CD8-positive, alpha-beta memory T cell (primary cell): ENCODE measurements at places on chromosomes 3 and 15. TPM values are rescaled to one million over a fixed set of nuclear protein-coding genes. Genes with fewer than 3 reads are reported as not detected.

GRCh38 chr3:15539066-15539465 is 17.6 kb upstream of the COLQ start:
- H3K4me3 ChIP-seq: no peak overlapping the region
- DNase-seq: no peak
- H3K27ac ChIP-seq: no peak overlapping the region

DNA sequence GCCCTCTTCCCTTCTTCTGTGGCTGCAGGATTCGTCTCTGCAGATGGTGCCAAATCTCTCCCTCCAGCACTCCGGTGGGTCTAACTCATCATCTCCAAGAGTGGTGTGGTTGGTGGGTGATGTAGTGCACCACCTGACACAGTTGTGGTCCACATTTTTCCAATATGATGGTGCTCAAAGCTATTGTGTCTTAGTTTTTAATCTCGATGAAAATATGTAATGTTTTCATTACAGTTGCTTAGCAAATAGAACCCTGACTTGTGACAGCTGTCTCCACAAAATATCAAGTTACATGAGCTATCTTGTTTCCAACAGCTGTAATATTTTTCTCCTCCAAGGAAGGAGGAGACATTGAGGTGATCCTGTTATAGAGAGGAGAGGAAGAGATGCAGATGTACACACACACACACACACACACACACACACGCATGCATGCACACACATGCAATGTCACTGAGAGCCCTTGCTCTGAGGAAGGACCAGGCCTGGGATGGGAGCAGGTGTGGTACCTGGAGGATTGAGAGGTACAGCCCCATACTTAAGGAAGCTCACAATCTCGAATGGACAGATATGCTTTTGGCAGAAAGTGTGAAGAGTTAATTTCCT is 15.7 kb upstream of the ESYT3 start:
- H3K4me1 ChIP-seq: peaks cover 4% of the 10 kb centered on the region
- H3K36me3 ChIP-seq: no peaks in the 10 kb centered on the region
- H3K27me3 ChIP-seq: peaks cover 4% of the 10 kb centered on the region
- no peak overlapping the region for H3K4me3 ChIP-seq
- no peak overlapping the region for H3K27ac ChIP-seq

DNA sequence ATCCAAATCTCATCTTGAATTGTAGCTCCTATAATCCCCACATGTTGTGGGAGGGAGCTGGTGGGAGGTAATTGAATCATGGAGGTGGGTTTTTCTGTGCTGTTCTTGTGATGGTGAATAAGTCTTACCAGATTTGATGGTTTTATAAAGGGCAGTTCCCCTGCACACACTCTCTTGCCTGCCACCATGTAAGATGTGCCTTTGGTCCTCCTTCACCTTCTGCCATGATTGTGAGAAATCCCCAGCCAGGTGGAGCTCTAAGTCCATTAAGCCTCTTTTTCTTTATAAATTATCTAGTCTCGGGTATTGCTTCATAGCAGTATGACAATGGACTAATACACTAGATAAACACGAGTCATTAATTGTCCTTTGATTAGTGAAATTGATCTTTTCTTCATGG is 214.5 kb upstream of the CFAP20DC start:
- DNase-seq: no peak
- H3K4me3 ChIP-seq: no peak overlapping the region
- H3K27ac ChIP-seq: no peak overlapping the region

- no peaks in the 10 kb centered on the region for H3K36me3 ChIP-seq
- peak within 1 kb of the TSS; percentile 75 for H3K4me3 ChIP-seq
- peak within 1 kb of the TSS; percentile 94 for H3K27ac ChIP-seq
- peaks cover 30% of the 10 kb centered on the region for H3K4me1 ChIP-seq
- peaks cover 5% of the 10 kb centered on the region for H3K27me3 ChIP-seq
Measured at GRCh38 chr3:138187296-138188012, at the start of gene ARMC8. ARMC8 (plus strand) TSS chr3:138187301; CDS start chr3:138187555, 254 bp downstream.

GRCh38 chr3:5498981-5499380 is 311.5 kb downstream of the EDEM1 start:
- H3K4me1 ChIP-seq: no peaks in the 10 kb centered on the region
- H3K27ac ChIP-seq: no peak overlapping the region
- H3K4me3 ChIP-seq: no peak overlapping the region
- no peaks in the 10 kb centered on the region for H3K27me3 ChIP-seq
- H3K36me3 ChIP-seq: no peaks in the 10 kb centered on the region

DNA sequence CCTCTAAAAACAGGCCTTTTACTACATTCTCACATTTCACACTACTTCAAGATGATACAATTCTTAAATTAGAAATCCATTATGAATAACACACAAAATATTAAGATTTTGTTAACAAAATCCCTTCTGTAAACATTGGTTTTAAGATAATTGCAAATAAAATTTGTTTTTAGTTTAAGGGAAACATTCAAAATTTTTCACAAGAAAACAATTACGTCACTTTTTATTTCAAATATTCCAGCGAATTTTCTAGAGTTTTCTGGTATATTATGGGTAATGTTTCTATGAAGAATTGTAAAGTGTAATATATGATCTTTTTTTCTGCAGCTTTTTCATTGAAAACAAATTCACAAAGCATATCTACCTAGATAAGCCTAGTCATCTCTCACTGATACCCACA is 5.9 kb downstream of the ARPP21 start:
- no peaks in the 10 kb centered on the region for H3K27me3 ChIP-seq
- no peak overlapping the region for H3K27ac ChIP-seq
- no peak overlapping the region for H3K4me3 ChIP-seq

DNA sequence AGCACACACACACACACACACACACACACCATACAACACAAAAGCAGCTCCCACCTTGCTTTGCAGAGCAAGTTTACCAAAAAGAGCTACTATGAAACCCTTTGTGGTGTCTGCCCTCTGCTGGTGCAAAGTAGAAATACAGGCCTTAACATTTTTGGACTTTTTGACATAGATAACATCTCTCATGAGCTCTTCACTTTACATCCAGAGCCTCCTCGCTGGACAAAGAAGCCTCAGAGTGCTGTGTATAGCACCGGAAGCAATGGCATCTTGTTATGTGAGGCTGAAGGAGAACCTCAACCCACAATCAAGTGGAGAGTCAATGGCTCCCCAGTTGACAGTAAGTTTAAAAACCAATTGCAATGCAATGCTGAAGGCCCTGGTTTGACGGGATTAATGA is 157.9 kb downstream of the CHL1 start:
- no peaks in the 10 kb centered on the region for H3K27me3 ChIP-seq
- no peak overlapping the region for H3K4me3 ChIP-seq
- no peaks in the 10 kb centered on the region for H3K4me1 ChIP-seq
- no peaks in the 10 kb centered on the region for H3K36me3 ChIP-seq
- H3K27ac ChIP-seq: no peak overlapping the region

GRCh38 chr3:17411157-17411877 is 331.1 kb downstream of the TBC1D5 start:
- H3K27me3 ChIP-seq: no peaks in the 10 kb centered on the region
- H3K27ac ChIP-seq: no peak overlapping the region
- no peak for DNase-seq

SCAANT1 gene
- total RNA-seq: not detected

CKMT1A gene
- total RNA-seq: not detected

TASOR gene
- 62.7 TPM for total RNA-seq

ALG3 gene
- 59.4 TPM for total RNA-seq
